ENCODE measurements at places on chromosomes 11 and 22. TPM values are rescaled to one million over a fixed set of nuclear protein-coding genes. Genes with fewer than 3 reads are reported as not detected.

Gene KCNE3
- 79.2 TPM for total RNA-seq

DNA sequence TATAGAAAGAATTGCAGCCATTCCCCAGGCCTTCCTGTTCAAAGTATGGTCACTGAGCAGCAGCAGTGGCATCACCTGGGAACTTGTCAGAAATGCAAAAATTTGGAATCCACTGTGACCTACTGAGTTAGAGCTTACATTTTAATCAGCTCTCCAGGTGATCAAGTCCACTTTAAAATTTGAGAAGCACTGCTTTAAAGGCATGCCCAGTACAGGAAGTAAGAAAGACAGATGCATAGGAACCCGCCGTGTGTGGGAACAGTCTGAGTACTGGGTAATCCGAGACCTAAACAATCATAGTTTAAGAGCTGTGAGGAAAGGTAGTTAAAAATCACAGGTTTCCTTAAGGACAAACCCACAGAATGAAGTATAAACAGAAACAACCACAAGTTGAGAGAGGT lies 462.4 kb downstream of the RAB38 start:
- no peak for DNase-seq

DNA sequence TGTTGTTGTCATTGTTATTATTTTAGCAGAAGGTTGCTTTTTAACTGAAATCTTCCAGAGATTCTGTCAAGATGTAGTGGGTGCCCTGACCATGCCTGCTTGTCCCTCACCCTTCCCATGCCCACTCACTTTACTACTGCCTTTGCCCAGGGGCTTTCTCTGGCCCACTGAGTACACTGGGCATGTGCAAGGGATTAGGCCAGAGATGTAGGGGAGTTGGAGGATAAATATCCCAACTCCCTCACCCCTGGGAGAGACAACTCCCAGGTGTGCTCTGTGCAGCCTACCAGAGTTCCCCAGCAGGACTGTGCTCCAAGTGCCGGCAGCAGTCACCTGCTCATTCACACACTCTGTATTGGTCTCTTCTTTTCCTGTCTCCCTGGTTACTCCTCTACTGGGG lies 559.1 kb downstream of the MIAT start:
- no peak for DNase-seq

Gene NEFH
- not detected for total RNA-seq

GRCh38 chr11:25065746-25066145 lies 568.9 kb downstream of the LUZP2 start:
- DNase-seq = peak; percentile 67

Gene MUC6
- total RNA-seq = 0.08 TPM

Gene GRIA4
- total RNA-seq = not detected

DNA sequence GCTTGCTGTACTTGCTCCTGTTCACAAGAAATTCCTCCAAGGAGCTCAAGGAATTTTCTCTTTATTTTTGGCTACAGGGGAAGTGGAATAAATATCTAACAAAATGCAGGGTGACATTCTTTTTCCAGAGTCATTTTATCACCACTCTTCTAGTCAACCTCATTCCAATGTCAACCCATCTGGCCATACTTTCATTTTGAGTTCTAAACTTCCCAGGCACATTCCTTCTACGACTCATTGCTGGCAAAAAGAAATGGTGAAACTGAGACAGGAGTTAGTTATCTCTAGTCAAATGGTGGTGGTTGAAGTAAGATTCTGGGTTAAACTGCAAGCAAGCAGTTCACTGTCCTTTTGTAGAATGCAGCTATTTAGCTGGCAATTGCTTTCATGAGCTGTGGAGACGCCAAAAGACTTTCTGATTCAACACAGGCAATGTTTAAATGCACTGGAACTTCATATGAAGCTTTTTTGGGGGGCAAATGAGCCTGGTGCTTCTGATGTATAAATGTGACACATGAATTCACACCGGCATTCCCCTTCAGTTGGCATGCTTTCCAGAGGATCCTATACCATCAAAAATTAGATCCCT lies 304.6 kb downstream of the CADM1 start:
- DNase-seq = no peak

GRCh38 chr22:40477683-40478337 lies 107.4 kb downstream of the SGSM3 start:
- DNase-seq = no peak

Gene GNG3
- total RNA-seq = not detected

Gene HPX
- 0.25 TPM for total RNA-seq

Gene SAAL1
- total RNA-seq = 16.5 TPM

DNA sequence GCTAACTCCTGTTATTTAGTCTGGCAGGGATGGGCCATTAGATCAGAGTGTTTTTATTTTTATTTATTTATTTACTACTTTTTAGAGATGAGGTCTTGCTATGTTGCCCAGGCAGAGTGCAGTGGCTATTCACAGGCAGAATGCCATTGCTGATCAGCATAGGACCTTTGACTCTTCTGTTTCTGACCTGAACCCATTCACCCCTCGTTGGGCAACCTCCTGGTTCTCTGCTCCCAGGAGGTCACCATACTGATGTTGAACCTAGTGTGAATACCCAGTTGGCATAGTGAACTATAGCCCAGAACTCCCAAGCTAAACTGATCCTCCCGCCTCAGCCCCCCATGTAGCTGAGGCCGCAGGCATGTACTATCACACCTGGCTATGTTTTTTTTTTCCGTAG lies 16.5 kb upstream of the CECR2 start:
- DNase-seq = no peak

DNA sequence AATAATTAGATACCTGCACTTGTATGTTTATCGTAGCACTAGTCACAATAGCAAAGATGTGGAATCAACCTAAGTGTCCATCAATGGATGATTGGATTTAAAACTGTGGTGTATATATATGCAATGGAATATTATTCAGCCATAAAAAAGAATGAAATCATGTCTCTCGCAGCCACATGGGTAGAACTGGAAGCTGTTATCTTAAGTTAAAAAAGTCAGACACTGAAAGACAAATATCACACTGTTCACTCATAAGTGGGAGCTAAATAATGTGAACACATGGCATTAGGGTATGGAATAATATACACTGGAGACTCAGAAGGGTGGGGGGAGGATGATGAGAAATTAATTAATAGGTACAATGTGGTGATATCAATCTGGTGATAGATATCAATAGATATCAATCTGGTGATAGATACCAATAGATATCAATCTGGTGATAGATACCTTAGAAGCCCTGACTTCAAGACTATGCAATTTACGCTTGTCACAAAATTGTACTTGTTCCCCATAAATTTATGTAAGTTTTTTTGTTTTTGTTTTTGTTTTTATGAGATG lies 2.0 kb downstream of the LMO2 start:
- DNase-seq = no peak

All from HT-29 (cell line).